ENCODE measurements at places on chromosomes 1 and 21.

GRCh38 chr1:164891615-164892014 lies 332.6 kb downstream of the PBX1 start:
- DNase-seq, result no peak

DNA sequence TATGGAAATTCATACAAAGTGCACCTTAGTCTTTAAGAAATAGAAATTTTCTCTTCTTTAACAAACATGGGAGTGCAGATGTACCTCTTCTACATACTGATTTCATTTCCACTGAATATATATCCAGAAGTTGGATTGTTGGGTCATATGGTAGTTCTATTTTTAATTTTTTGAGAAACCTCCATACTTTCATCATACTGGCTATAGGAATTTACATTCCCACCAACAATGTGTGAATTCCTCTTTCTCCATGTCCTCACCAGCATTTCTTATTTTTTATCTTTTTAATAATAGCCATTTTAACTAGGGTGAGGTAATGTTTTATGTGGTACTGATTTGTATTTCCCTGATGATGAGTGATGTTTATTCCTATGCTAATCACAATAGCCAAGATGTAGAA lies 87.5 kb downstream of the RGS2 start:
- DNase-seq, result no peak

- no peak for DNase-seq
Measured at GRCh38 chr1:86666368-86666767, 38.0 kb upstream of the SH3GLB1 start.

DNA sequence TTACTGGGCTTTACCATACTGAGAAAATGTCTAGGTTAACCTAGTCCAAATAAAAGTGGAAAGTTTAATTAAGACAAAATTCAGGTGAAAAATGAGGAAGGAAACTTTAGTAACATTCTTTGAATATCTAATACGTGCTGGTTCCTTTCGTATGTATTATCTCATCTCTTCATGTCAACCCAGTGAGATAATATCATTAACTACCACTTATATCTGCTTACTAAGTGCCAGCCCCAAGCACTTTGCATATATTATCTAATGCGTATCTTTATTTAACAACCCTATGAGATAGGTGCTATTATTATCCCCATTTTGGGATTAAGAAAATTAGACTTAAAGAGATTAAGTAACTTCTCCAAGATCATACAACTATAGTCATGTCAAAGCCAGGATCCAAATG lies 12.5 kb upstream of the PLPP3 start:
- DNase-seq, result no peak

Measured in DMS79 (cell line).